ENCODE measurements at places on chromosomes 6 and 20.
A peak's percentile ranks its signal among the peaks of the same experiment; 100 is the strongest.

GRCh38 chr6:155197932-155198331 is 65.9 kb upstream of the CLDN20 start:
- DNase-seq = peak; percentile 18

DNA sequence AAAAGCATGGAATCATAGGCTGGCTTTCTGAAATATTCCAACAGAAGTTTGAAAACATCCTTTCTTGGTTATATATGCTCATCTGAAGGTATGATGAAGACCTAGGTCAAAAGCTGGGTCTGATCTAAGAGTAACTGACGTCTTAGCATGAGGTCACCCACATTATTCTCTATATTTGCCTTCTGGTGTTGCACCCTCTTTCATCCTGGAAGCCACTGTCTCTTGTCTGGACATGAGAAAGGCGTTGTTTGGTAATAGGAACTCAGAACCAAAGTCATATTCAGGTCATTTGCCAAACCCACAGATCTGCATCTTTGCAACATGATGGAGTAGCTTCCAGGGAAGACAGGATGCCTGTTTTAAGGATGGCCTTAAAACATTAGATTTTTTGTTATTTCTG is 17.6 kb downstream of the GABRR1 start:
- DNase-seq = no peak

GRCh38 chr6:47163536-47163935 is 121.4 kb upstream of the ADGRF1 start:
- no peak for DNase-seq

DNA sequence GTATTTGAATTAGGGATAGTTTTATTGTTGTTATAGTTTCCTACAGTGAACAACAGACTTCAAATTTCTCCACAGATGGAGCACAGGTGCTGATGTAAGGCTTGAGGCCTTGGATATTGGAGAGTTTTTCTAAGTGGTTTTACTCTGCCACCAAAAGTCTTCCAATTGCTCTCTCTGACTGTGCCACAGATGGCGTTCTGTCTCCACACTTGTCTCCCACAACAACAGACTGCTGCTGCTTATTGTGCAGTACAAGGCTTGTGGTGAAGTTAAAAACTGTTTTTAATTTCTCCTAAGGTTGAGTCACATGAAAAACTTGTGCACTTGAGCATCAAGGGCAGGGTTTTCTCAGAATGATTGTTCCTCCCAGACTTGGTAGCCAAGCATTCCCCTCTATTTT is 460.9 kb upstream of the KHDRBS2 start:
- no peak for DNase-seq

DNA sequence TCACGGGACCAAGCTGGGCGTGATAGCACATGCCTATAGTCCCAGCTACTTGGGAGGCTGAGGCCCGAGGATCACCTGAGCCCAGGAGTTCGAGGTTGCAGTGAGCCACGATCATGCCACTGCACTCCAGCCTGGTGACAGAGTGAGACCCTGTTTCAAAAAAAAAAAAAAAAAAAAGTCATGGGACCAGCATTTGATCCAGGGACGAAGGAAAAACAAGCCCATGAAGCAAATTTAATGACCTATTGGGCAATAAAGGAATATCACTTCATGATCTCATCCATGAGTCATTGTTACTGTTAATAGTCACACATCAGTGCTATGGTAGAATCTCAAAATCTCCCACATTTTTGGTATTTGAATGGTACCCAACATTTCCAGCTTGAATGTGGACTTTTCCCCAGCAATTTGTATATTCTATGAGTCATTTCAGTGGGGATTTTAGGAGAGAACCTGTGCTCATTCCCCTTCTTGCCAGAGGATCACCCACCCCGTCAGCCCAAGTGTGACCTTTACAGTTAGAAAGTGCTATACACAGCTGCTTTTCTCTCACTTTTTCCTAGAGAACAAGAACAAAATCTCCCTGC is 8.5 kb upstream of the SOD2 start:
- peak; percentile 75 for DNase-seq

GRCh38 chr6:121491576-121491975 is 56.1 kb downstream of the GJA1 start:
- DNase-seq = no peak

GRCh38 chr6:112298021-112298745 is 43.8 kb upstream of the LAMA4 start:
- no peak for DNase-seq

- DNase-seq = no peak
Observed at GRCh38 chr6:75609639-75610590, 8.2 kb downstream of the SENP6 start.

GRCh38 chr6:111939902-111940301 is 66.7 kb upstream of the FYN start:
- peak; percentile 69 for DNase-seq

Data from inflammatory macrophage (primary cell).